Bronchus fibroblast of lung (primary cell): ENCODE measurements at places on chromosomes 5 and 9. TPM values are rescaled to one million over a fixed set of nuclear protein-coding genes. Genes with fewer than 3 reads are reported as not detected.

Gene IL4
- total RNA-seq: not detected in 2 replicates

Gene ZNF300
- total RNA-seq: 8.0 and 8.1 TPM in 2 replicates

Gene LRRC14B
- not detected in 2 replicates for total RNA-seq

Gene HRCT1
- total RNA-seq: 3.2 and 5.4 TPM in 2 replicates

Gene ZNF879
- 1.2 and 2.9 TPM in 2 replicates for total RNA-seq

Gene C5orf52
- not detected in 2 replicates for total RNA-seq

Gene TRIP13
- 53.3 and 54.0 TPM in 2 replicates for total RNA-seq
